ENCODE measurements at places on chromosomes 5 and 9.

DNA sequence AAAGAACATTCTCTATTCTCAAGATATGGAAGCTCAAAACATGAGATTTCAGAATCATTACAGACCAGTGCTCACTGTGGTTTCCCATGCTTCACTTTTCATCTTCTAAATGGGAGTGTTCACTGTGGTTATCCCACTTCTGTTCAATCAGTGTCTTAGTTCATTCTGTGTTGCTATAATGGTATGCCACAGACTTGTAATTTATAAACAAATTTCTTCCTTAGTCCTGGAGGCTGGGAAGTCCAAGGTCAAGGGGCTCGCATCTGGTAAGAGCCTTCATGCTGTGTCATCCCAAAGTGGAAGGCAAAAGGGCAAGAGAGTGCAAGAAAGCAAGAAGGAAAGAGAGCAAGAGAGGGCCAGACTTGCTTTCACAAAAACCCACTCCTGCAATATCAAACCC is 146.3 kb downstream of the TTC39B start:
- DNase-seq = no peak
- H3K27me3 ChIP-seq = no peaks in the 10 kb centered on the region
- no peaks in the 10 kb centered on the region for H3K4me1 ChIP-seq
- no peak overlapping the region for H3K4me3 ChIP-seq

- peak; percentile 75 for DNase-seq
- no peaks in the 10 kb centered on the region for H3K36me3 ChIP-seq
- no peaks in the 10 kb centered on the region for H3K27me3 ChIP-seq
- peaks cover 9% of the 10 kb centered on the region for H3K4me1 ChIP-seq
- no peak overlapping the region for H3K4me3 ChIP-seq
Measured at GRCh38 chr5:57111993-57112392, 61.9 kb upstream of the GPBP1 start.

DNA sequence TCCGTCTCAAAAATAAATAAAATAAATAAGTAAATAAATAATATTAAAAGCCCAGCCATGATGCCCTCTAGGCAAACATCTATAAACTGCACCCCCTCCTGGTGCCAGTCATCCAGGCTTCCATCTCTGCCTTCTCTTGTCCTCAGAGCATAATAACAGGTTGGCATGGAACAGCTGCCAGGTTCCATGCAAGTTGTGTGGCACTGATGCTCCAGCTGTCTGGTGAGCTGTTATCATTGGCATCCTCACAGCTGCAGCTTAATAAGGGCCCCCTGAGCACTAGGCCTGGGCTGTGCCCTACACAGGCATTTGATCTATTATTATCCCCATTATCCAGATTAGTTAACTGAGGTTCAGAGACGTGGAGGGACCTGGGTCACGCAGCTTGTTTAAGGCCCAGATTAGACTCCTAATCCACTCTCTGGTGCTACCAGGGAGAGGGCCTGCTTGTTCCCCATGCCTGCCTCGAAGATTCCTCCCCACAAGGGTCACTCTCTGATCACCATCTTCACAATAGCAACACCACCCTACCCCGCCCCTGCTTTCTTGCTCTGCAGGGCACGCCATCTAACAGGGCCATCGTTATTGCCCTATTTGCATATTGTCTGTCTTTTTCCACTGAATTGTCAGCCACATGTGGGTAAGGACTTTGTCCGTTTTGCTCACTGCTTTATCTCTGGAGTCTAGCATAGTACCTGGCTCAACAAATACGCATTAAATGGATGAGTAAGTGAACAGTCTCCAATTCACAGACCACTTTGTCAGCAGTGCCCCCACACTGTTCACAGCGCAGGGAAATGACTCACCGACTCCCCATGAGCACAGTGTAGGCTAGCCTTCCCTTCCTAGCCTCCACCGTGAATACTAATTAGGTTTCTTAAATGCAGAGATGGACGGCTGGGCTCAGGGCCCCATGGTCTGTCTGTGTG is 1.5 kb upstream of the DNM1 start:
- peaks cover 4% of the 10 kb centered on the region for H3K27me3 ChIP-seq
- DNase-seq = no peak
- peaks cover 24% of the 10 kb centered on the region for H3K4me1 ChIP-seq
- H3K36me3 ChIP-seq = no peaks in the 10 kb centered on the region
- no peak overlapping the region for H3K4me3 ChIP-seq

DNA sequence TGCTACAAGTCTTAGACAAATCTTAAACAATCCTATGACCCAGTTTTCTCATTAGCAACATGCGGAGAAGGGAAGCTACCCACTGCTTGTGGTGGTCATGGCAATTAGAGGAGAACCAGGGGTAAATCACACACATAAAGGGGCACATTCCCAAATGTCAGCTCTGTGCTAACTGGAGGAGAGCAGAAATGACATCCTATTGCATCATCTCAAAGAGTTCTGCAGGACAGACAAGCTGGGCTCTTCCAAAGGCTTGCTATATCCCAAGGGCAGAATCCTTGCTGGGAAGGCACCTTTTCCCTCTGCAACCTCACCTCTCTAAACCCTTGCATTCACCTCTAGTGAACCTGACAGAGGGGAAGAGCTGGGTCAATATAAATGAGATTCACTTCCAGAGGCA is 17.0 kb upstream of the WWC1 start:
- no peak overlapping the region for H3K27ac ChIP-seq
- no peak for DNase-seq
- no peak overlapping the region for H3K4me3 ChIP-seq
- peaks cover 23% of the 10 kb centered on the region for H3K4me1 ChIP-seq
- H3K36me3 ChIP-seq = no peaks in the 10 kb centered on the region

DNA sequence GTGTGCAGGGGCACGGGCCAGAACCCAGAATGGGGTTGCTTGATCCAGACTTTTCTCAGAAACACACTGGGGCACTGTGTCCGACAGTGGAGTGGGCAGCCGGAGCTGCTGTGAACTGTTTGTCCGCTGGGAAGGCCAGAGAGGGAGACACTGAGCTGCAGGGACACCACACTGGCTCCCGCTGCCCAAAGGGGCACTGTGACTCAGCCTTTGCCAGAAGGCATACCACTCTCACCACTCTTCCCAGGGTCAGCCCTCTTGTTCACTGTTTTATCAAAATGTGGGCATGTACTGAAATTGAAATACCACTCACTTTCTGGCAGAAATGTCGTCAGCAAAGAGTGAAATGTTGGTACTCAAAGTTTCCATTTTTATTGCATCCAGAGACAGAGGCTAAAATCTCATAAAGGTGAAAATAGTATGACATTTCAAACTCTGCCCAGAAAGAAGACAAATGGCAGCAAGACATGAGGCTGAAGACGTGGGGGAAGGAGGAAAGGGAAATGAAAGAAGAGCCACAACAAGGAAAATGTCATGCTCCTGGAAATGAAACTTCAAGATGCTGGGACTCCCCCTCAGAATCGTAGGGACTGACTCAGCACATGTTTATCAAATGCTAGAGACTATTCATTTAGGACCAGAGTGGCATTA is 4.5 kb upstream of the IL7R start:
- H3K27me3 ChIP-seq = no peaks in the 10 kb centered on the region
- no peaks in the 10 kb centered on the region for H3K4me1 ChIP-seq
- DNase-seq = peak; percentile 10
- H3K36me3 ChIP-seq = no peaks in the 10 kb centered on the region

DNA sequence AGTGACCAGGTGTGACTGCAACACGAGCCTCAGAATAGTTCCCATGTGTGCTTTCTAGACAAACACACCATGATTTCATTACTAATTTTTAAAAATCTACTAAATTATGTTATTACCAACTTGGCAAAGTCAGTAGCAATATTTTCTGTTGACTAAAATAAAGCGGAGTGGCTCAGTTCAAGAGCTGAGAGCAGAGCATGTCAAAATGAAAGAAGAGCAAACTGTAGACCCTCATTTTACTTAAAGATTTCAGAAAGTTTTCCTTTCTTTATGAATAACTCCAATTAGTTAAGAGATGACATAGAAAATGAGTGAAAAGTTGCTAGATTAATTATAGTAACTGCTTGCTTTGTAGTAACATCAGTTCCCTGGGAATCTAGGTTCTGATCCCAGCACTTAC is 17.9 kb downstream of the OXCT1 start:
- no peaks in the 10 kb centered on the region for H3K27me3 ChIP-seq
- H3K27ac ChIP-seq = no peak overlapping the region
- H3K4me1 ChIP-seq = no peaks in the 10 kb centered on the region
- peaks cover 33% of the 10 kb centered on the region for H3K36me3 ChIP-seq
- no peak for DNase-seq

DNA sequence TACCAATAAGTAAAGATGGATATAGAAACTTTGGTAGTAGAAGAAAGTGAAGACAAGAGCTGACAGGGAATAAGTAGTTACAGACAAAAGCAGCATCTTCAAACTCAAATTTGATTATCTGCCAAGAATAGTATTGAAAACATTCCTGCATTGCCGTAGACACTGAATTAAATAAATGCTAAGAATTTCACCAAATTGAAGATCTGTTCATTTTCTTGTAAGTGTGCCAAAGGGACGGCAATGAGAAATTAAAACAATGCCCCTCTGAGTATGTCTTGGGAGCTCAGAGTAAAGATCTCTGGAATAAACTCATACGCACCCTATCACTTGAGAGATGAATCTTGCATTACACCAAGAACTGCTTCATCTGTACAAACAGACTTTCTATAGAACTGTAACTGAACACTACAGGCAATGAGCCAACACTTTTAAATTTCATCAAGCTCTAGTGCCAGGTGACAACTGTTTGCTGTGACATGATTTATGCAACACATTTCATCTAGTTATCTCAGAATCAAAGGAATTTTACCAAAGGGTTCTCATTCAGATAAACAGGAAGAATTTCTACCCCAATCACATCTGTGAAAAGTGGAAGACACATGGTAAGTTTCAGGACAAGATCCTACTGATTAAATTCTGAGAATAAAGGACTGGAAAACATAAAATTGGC is 66.9 kb downstream of the RFX3 start:
- no peak overlapping the region for H3K4me3 ChIP-seq
- no peak for DNase-seq
- no peaks in the 10 kb centered on the region for H3K36me3 ChIP-seq
- no peaks in the 10 kb centered on the region for H3K4me1 ChIP-seq

- no peak overlapping the region for H3K4me3 ChIP-seq
- H3K27me3 ChIP-seq = no peaks in the 10 kb centered on the region
- DNase-seq = no peak
- no peak overlapping the region for H3K27ac ChIP-seq
- peaks cover 14% of the 10 kb centered on the region for H3K4me1 ChIP-seq
- H3K36me3 ChIP-seq = no peaks in the 10 kb centered on the region
Measured at GRCh38 chr9:97179616-97180015, 127.8 kb upstream of the CCDC180 start.

GRCh38 chr9:127185931-127186781 is 63.7 kb upstream of the ANGPTL2 start:
- no peak overlapping the region for H3K4me3 ChIP-seq
- H3K36me3 ChIP-seq = peaks cover 19% of the 10 kb centered on the region
- peaks cover 16% of the 10 kb centered on the region for H3K4me1 ChIP-seq

GRCh38 chr9:5388026-5388819 is 48.5 kb upstream of the RLN1 start:
- no peak overlapping the region for H3K4me3 ChIP-seq
- no peak for DNase-seq
- H3K4me1 ChIP-seq = no peaks in the 10 kb centered on the region
- no peaks in the 10 kb centered on the region for H3K27me3 ChIP-seq

GRCh38 chr5:139806111-139806510 is 10.5 kb downstream of the PSD2 start:
- H3K4me1 ChIP-seq = no peaks in the 10 kb centered on the region
- peaks cover 33% of the 10 kb centered on the region for H3K27me3 ChIP-seq
- no peak overlapping the region for H3K27ac ChIP-seq
- H3K4me3 ChIP-seq = no peak overlapping the region

DNA sequence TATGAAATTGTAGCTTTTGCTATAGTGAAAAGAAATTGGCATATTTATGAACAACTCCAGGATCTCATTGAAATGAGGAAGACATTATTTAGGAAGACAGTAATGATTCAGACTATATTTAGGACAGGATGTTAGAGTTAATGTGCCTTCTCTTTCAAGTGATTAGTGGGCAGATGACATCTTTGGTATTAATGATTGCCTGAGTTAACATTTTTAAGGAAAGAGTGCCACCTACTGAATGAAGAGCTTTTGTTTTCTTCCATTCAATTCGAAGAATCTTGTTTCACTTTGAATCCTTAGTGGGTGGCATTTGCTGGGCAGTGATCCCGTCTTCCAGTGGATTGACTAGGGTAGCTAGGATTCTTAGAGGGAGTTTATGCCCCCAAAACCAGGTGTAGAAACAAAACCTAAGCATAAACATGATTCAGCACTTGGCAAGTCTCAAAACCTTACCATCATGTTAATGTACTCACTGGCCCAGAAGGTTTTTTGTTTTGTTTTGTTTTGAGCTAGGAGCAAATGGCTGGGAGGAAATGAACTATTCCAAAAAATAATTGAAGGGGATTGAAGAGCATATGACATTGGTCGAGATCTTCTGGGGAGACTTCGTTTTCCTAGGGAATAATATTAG is 23.2 kb downstream of the MAP3K1 start:
- no peak overlapping the region for H3K27ac ChIP-seq
- H3K4me3 ChIP-seq = no peak overlapping the region
- no peaks in the 10 kb centered on the region for H3K36me3 ChIP-seq
- DNase-seq = peak; percentile 58

DNA sequence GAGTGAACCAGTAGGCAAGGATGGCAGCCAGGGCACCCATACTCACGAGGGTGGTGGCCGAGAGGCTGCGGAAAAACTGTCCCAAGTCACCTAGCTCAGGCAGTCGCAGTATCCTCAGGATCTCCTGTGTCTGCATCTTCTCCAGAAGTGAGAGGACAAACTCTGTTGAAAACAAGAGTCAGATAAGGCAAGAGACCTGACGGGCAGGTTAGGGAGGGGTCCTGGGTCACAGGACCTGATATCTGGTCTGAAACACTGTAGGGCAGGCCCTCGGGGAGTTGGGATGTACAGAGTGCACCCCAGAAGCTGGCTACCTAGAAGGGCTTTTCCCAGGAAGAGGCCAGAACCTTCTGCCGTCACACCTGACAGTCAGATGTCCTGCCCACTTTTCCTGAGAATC is 17.4 kb downstream of the ACSL6 start:
- H3K4me3 ChIP-seq = no peak overlapping the region
- no peaks in the 10 kb centered on the region for H3K36me3 ChIP-seq
- H3K4me1 ChIP-seq = peaks cover 34% of the 10 kb centered on the region
- no peak overlapping the region for H3K27ac ChIP-seq

GRCh38 chr9:5760338-5760737 is 72.6 kb downstream of the ERMP1 start:
- H3K27ac ChIP-seq = no peak overlapping the region
- H3K4me3 ChIP-seq = no peak overlapping the region
- H3K4me1 ChIP-seq = no peaks in the 10 kb centered on the region
- H3K36me3 ChIP-seq = peaks cover 53% of the 10 kb centered on the region

DNA sequence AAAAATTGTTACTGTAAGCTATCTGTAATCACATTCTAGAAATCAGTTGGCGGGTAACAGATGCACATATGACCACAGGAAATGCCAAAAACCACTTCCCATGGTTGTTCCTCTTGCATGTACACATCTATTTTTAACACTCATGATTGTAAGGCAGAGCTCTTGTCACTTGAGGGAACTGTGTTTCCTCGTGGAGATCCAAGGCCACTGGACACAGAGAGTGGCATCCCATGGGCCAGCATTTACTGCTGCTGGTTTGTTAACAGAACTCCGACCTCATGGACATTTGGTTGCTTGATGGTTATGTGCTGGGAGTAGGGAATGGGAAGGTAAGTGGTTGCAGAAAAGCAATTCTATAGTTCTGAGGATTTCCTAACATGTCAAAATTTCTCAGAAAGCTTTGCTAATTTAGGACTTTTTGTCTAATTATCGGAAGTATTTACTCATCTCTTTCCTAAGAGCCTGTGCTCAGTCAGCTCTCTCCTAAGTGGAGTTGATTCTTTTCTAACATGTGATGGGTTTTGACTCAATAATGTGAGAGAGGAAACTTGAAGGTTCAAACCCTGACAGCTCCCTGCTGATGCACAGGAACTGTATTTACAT is 202.0 kb upstream of the NR3C1 start:
- no peak for DNase-seq
- H3K4me1 ChIP-seq = no peaks in the 10 kb centered on the region
- no peaks in the 10 kb centered on the region for H3K36me3 ChIP-seq
- no peaks in the 10 kb centered on the region for H3K27me3 ChIP-seq
